ENCODE measurements at places on chromosomes 3 and 15.

- no peak for DNase-seq
Observed at GRCh38 chr3:65732051-65732935, 306.4 kb downstream of the MAGI1 start.

DNA sequence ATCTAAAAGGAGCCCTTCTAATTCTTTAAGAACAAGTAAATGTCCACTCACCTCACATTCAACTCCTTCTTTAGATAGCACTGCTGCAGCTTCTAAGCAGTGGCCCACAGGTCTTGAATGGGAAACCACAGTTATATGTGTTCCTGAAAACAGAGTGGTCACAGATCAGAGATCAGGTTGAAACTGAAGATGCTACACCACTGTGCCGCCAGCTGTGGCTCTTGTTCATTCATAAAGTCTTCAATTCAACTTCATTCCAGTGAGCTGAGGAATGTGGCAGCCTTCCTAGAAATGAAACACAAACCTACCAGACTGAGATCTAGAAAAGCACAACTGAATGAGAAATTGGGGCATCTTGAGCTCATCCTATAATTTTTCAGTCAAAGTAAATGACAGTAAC lies 4.0 kb downstream of the PDHB start:
- no peak for DNase-seq

DNA sequence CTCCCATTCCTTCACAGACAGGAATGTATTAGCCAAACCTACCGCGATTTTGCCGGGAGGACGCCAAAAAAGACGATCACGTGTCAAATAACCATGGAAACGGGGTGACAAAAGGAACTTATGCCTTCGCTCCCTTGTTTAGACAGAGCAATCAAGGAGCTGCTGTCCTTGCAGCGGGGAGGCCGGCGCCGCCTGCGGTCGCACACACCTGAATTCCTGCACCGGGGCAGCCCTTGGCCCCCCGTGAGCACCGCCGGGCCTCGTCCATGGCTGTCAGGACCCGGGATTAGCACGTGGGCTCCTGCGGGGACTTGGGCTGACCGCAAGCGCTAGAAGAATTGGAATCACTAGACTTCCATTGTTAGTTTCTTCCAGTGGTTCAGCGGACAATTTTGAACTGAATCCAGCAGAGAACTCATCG lies 193.1 kb downstream of the SHQ1 start:
- no peak for DNase-seq

- DNase-seq = no peak
Observed at GRCh38 chr15:89523101-89523500, 26.7 kb upstream of the RHCG start.

DNA sequence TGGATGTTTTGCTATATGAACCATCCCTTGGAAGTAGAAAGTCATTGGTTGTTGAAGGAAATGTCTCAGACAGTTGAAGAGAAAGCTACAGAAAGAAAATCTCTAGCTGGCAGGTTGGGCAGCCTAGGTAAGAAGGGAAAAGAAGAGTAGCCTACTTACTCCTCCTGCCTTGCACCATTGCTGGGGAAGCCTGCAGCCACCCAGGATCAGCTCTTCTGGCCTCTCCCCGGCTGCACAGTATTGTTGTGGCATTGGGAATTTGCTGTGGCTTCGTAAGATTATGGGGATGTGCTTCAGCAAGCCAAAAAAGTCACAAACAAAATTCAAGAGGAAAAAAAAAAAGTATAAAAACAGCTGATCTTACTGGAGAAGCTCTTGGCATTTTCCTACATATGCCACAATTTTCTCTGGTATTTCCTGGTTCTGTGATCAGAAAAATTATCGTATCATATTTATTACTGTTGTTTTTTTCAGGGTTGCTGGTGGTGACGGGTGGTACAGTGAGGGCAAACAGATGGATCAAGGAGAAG lies 154.2 kb downstream of the TIGIT start:
- DNase-seq = no peak

DNA sequence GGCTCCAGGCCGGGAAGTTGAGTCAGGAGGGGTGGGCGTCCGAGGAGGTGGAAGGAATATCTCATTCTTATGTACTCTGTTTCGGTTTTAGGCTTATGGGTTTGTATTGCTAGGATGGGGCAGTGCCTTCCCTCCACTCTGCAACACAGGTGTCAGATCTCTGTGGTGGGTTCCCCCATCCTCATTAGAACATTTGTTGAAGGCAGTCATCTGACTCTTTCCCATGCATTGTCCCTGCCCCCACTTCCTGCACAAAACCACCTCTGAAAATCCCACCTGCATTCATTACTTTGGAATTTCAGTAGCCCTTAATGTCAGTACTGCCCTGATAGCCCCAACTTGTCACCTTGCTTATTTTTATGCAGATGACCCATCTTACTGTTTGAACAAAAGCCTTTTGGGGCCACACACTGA lies 29.5 kb downstream of the GYG1 start:
- no peak for DNase-seq

- DNase-seq = no peak
Observed at GRCh38 chr15:46309914-46310313, 675.1 kb downstream of the SQOR start.

- no peak for DNase-seq
Observed at GRCh38 chr3:79369306-79369705, 398.5 kb downstream of the ROBO1 start.

DNA sequence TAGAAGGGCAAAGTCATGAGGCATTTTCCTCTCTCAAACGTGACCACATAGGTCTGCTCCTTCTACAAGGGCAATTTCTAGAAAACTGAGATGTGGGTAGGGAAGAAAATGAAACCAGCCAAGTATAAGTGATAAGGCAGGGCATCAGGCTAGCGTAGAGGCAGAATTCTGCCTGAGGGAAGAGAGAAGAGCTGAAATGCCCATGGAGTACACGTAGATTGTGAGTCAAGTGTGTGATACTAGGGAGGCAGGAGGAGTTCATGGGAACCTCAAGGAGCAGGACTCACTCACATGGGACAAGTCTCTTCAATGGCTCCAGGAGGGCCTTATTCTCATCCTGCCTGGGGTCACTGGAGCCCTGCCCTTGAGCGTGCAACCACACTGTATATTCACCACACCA lies 34.9 kb upstream of the PPP4R2 start:
- DNase-seq = no peak

DNA sequence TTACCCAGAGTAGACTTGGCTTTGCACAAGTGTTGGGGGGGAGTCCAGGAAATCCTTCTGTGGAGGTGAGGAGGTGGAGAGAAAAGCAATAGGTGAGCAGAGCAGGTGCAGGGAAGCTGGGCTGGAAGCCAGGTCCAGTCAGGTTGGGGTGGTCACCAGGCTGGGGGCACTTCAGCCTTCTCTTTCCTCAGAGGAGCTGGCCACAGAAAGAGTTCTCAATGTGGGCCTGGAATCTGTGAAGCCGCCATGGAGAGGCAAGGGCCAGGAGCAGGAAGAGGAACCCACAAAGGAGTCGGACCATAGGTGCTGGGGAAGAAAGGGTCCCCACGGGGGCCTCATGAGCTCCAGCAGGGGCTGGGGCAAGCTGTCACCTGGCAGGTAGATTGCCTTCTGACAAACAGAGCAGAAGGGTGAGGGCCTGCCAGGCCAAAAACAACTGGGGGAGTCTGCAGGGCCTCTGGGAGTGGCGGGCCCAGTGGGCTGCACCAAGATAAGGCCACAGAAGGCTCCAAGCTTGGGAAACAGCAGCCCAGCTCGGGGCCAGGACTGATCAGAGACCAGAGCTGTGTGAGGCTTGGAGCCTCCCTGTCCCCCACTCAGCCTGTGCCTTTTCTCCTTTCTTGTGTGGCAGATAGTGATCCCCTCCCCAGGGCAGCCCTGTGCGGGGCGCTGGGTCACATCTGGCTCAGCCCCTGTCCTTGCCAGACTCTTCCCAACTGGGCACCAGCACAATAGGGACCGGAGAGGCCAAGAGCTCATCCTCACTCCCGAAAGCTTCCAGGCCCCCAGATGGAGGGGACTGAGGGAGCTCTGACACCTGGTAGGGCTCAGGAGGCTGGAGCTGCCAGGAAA lies 53.0 kb upstream of the FGD5 start:
- DNase-seq = peak; percentile 41

GRCh38 chr3:132293251-132293650 lies 24.0 kb upstream of the ACP3 start:
- no peak for DNase-seq

DNA sequence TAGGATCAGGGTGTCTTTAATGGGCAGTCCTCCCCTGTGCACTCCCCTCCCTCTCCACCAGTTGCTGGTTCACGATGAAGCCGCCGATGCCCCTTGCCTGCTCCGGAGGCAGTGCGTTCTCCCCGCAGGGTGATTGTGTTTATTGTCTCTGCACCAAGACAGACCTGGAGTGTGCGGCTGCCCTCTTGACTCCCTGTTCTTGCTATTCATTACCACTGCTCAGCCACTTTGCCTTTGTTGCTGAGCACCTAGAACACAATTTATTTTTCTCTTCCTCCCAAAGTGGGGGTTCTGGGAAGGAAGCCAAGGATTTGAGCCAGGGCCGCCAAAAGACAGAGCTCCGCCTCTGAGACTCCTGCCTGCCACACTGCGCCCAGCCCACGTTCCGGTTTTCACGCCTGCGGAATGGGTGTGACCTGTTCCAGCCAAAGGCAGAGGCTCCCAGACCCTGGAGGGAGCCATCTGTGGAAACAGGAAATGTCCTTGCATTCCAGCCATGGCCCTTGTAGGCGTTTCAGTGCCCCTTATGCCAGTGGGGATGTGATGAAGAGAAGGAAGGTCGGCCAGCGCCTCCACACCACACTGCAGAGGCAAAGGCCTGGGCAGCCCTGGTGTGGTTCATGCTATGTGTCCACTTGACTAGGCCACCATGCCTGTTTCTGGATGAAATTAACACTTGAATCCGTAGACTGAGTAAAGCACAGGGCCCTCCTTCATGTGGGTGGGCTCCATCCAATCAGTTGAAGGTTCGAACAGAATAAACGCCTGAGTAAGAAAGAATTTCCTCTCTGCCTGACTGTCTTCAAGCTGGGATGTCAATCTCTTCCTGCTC lies 85.8 kb downstream of the HMG20A start:
- no peak for DNase-seq

GRCh38 chr3:25508901-25509300 lies 80.8 kb downstream of the RARB start:
- DNase-seq = no peak

DNA sequence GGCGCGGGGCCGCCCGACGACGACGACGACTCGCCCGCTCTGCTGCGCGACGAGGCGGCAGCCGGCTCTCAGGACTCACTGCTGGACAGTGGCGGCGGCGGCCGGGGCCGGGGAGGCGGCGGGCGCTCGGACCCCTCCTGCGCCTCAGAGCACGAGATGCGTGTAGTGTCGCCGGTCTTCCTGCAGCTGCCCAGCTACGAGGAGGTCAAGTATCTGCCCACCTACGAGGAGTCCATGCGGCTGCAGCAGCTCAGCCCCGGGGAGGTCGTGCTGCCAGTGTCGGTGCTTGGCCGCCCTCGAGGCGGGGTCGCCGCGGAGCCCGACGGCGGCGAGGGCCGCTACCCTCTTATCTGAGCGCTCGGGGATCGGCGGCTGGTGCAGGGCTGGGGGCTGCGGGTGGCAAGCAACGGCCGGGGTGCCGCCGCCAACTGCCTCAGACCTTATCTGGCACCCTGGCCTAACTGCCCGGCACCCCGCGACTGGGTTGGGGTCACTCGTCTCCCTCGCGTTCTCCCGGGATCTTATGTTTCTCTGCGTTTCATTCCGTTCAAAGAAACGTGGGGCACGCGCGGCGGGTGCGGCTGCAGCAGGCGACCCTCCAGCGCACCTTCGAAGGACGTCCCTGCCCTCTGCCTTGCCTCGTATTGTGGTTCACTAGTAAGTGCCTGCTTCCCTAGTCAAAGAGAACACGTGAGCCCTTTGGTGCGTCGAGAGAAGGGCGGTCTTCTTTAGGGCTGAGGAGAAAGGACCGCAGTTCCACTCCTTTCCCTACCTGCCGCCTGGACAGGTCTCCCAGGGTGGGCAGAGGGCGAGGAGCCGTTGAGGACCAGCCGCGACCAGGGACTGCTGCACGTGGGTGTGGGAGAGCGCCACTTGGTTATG lies 1.0 kb downstream of the C3orf80 start:
- DNase-seq = no peak

DNA sequence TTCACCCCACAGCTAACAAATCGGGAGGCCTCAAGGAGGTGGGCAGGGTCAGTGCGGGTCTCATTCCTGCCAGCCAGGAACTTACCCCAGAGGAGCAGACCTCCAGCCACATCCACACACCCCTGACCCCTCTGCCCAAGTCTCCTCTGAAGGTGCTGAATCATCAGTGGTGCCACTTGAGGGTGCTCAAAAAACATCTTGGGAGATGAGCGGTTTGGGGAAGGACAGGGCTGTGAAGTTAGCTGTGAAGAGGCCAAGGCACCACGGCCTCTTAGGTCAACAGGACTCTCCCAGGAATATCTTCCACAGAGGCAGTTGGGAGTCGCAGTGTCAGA lies 1.2 kb downstream of the DAPK2 start:
- no peak for DNase-seq

GRCh38 chr15:71252044-71252739 lies 136.9 kb downstream of the THSD4 start:
- no peak for DNase-seq

GRCh38 chr15:72092006-72092405 lies 25.9 kb downstream of the MYO9A start:
- DNase-seq = no peak

- no peak for DNase-seq
Observed at GRCh38 chr3:62935793-62936192, 60.6 kb upstream of the CADPS start.

- no peak for DNase-seq
Observed at GRCh38 chr3:194730365-194730764, 44.7 kb downstream of the FAM43A start.

DNA sequence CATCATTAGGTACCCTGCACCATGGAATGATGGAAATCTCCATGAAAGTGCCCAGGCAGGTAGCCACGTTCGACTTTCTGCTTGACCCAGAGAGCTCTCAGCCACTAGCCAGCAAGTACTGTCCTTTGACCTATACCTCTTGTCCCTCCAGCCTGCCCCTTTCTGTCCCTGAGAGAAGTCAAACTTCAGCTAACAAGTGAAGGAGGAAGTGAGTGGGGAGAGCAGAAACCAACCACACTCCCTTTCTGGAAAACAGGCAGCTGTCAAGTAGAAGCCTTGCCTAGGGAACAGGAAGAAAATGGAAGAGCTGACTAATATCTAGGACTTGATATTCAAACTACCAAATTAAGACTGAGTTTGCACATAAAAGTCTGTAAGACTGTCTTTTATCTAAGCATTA lies 30.3 kb upstream of the FSTL1 start:
- DNase-seq = no peak

DNA sequence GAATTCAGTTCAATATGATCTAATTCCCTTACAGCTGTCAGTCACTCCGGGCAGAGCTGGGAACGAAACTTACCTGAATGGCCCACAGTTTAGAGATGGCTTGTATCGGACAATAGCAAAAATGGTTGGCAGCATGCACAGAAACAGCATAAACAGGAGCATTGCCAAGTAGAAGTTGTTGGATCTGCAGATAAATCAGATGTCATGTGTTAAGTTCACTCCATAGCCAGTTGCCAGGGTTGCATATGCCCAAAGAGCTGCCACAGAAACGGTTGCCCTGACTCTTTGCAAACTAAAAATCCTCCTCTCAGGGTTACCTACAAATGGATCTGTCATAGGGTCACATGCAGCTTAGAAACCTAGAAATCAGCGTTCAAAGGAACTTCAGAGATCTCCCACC lies 15.4 kb upstream of the STARD5 start:
- no peak for DNase-seq

- DNase-seq = no peak
Observed at GRCh38 chr15:83283813-83284558, 478 bp downstream of the BNC1 start.

GRCh38 chr15:93288728-93289294 lies 199.8 kb upstream of the RGMA start:
- DNase-seq = no peak

- DNase-seq = peak; percentile 79
Observed at GRCh38 chr15:43903864-43904290, 77.1 kb downstream of the WDR76 start.

All from stimulated activated effector memory CD8-positive, alpha-beta T cell treated with anti-CD3 and anti-CD28 coated beads, Interleukin-12 subunit alpha, Interleukin-12 subunit beta, amount 100 ng/mL, for 72 hours (primary cell).